CD4-positive, alpha-beta T cell treated with Interleukin-4 for 1 hour (primary cell): ENCODE measurements at places on chromosomes 7 and 10.

- DNase-seq, result peak; percentile 64
Measured at GRCh38 chr7:129780257-129780973, 168.9 kb downstream of the NRF1 start.

DNA sequence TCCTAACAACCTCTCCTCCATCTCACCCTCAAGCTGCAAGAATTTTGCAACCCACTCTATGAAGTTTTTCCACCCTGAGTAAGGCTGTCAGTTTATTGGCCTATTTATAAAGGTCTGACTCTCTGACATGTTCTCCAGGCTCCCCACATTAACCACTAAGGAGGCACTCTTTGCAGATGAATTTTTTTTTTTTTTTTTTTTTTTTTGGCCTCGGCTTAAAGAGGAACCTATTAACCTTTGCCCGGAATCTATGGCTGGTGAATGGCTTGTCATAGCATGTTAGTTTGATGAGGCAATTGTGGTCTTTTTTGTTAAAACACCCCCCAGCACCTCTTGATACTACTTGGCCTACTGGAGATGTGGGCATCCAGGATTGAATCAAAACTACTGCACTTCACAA, 57.1 kb downstream of the TBXAS1 start:
- DNase-seq, result no peak

- DNase-seq, result no peak
Measured at GRCh38 chr7:47380325-47381133, 201.4 kb downstream of the TNS3 start.

DNA sequence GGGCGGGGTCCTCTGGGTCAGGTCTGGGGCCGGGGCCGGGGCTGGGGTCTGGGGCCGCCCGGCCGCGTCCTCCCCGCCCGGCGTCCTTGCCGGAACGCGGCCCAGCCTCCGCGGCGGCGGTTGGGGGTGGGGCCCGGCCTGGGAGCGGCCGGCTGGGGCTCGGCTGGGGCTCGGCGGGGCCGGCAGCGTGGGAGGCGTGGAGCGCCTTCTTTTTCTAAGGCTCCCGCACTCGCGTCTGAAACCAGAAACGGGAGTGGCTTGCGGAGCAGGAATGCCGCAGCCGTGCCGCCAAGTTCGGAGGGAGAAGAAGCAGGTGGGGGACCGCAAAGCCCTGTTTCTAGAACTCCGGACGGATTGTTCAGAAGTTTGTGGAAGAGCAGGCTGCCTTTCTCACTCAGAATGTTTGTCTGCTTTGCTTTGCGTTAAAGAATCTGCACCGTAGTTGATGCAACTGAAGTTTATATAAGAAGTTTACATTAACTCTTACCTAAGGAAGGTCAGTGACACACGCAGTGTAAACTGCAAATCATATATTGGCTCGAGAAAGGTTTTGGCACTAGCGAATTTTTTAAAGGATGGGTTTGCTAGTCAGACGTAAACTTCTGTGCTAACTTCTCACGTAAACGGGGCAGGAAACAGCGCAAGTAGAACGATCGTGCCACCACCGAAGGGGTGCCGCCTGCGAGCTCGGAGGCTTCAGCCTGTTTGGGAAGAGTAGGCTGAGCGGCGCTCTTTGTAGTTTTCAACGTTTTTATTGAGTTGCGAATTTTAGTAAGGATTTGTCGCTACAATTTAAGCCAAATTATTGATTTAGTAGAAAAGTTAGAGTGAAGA, 729 bp downstream of the DNAJB6 start:
- DNase-seq, result peak; percentile 54

DNA sequence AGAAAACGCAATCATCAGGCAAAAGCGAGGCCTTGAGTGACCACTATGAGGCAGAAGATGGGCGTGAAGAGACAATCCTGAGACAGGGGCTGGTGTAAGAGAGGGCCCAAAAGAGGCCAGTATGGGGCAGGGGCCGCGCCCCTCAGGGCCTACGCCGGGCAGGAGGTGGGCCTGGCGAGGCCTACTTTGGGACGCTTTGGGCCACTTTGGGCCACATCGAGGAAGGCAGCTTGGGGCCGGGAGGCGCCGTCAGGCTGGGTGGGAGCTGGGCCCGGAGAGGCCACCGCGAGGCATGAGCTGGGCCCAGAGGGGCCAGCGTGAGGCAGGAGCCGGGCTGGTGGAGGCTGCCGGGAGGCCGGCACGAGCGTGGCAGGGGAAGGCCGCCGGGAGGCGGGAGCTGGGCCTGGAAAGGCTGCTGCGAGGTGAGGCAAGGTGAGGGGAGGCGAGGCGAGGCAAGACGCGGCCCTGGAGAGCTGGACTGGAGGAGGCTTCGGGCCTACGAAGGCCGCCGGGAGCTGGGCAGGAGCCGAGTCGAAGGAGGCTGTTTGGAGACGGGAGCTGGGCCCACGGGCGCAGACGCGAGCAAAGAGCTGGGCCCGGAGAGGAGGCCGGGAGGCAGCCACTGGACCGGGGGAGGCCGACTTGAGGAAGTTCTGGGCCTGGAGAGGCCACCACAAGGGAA, 171.3 kb downstream of the TPST1 start:
- no peak for DNase-seq

GRCh38 chr10:102122450-102122849, 2.3 kb upstream of the LDB1 start:
- no peak for DNase-seq

DNA sequence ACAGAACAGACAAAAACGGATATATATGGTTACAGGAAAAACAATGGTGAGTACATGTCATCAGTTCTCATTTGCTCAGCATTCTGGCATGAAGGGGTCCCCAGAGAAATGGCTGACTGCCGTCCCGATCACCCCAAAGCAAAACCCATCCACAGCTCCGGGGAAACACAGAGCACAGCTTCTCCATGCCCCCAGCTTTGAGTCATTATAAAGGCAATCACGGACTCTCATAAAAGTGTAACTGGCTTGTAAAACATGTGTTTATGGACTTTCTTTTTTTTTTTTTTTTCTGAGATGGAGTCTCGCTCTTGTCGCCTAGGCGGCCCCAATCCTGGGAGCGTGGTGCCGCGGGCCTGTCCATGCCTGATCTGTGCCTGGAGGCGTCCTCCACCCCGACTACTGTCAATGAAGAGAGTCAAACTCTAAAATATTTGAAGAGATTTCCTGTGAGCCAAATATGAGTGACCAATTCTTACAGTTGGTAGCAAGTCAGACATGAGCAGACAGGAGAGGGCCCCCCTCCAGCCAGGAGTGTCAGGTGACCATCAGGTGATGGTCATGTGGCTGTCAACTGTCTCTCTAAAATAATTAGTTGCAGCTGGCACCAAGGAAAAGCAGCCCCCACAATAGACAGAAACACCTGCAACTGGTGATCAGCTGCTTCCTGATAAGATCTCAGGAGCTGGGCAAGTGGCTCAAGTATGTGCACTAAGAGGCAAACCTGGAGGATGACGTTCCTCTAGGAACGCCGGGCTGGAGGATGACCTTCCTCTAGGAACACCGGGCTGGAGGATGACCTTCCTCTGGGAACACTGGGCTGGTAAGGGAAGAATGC, 21.7 kb upstream of the NOM1 start:
- DNase-seq, result no peak

DNA sequence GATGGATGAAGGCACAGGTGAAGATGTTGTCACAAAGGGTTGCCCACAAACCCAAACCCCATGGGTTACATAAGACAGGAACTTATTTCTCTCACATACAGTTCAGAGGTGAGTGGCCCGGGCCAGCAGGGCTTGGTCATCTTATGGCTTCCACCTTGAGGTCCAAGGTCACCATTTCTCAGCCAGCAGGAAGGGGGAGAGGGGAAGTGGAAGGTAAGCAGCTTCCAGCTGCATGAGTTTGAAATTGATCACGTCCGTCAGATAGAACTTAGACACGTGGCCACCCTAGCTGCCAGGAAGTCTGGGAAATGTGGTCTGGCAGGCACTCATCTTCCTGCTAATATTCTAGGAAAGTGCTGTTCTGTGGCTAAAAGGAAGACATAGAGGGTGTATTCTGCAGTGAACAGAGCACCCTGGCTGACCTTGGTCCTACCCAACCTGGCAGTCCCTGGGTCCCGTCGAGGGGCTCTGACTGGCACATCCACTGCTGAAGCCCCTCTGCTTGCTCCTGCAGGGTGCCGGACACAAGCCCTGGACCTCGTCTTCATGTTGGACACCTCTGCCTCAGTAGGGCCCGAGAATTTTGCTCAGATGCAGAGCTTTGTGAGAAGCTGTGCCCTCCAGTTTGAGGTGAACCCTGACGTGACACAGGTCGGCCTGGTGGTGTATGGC, 49.5 kb downstream of the VWA2 start:
- no peak for DNase-seq

DNA sequence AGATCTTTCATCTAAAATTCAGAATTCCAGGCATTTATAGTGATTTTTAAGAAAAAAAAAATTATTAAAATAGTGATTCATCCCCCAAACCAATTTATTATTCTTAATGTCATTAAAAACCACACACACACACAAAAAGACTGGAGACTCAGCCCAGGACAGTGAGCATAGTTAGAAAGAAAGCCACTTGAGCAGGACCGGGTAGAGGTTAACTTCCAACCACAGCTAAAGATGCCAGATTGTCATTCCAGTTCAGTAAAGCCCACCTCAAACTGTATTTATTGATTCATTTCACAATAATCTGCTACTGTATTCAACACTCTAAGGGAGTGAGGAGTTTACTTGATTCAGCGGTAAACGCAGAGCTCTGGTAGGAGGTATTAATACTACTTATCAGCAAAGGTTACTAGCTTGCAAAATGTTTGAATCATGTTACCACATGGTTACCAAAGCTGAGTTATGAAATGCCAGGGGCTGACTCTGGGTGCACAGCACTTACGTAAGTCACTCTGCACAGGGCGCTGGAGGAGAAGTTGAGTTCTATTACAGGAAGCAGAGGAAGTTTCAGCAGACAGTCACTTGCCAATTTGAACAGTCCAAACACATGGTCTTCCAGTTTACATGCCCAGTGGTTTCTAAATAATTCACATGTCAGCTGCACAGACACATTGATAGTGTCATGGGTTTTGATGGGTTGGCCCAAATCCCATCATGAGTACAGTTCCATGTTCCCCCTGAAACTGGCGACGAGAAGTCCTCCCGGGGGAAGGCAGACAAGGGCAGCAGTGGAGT, 64.6 kb downstream of the KLF6 start:
- DNase-seq, result peak; percentile 79

GRCh38 chr7:157459966-157460365, 123.2 kb downstream of the DNAJB6 start:
- no peak for DNase-seq

GRCh38 chr7:122746948-122747347, 44.2 kb upstream of the RNF148 start:
- no peak for DNase-seq

DNA sequence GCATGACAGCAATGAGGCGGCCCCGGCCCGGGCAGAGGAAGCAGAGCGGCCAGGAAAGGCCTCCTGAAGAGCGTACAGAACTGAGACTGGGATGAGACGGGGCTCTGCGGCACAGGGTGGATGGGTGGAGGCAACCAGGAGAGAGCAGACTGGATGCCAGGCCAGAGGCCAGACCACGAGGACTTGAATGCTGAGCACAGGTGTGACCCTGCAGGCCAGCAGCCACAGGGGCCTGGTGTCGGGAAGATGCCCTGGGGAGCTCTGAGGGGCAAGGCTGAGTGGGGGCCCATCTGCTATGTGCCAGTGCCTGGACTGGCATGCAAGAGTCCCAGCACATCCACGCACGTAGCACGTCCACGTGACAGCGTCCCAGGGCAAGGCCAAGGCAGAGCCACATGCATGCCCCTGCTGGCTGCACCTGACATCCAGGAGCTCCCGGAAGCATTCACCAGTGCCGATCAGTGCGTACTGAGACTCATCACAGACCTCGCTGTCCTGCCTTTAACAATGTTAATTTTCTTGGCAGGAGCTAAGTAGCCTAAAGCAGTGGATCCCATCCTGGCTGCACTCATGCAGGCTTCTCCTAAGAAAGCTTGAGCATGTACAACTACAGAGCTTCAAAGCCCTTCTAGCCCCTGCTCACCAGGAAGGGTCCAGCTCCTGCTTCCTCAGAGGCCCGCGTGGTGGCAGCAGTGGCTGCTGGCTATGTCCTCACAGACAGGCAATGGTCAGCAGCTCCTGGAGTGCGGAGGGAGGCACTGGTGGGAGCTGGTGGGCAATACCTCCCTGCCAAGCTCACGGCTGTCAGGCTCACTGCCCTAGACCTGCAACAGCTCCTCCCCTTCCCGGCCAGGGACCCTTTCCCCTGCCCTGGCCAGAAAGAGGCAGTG, 18.0 kb downstream of the GRID1 start:
- no peak for DNase-seq

GRCh38 chr10:29635711-29636144, 957 bp upstream of the SVIL start:
- DNase-seq, result peak; percentile 16

DNA sequence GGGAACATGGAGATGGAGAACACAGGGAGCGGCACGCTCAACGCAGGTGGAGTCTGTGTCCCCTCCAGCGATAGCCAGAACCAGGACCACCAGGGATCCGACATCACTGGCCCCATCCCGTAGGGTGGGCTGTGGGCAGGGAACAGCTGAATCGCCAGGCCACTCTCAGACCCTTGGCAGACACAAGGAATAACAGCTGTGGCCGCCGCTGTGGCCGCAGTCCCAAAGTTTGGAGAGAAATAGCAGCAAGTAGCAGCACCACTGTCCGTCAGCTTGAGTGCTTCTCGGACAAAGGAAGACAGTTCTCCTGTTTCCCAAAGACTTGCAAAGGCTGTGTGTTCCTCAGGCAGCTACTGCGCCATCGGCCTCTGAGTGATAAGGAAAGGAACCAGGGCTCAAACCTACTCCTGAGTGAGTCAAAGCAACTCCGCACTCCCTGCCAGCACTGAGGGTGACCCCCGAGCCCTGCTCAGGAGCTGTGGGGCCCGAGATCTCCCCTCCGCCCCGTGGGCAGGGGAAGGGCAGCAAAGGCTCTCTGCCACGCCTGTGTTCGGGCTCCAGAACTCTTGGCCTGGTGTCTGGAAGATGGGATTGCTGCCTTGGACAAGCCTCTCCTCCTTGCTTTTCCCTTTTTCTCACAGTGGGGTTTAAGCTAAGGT, 82.3 kb upstream of the FAM20C start:
- DNase-seq, result no peak

GRCh38 chr7:90797596-90797995, 201.5 kb downstream of the CDK14 start:
- DNase-seq, result no peak

DNA sequence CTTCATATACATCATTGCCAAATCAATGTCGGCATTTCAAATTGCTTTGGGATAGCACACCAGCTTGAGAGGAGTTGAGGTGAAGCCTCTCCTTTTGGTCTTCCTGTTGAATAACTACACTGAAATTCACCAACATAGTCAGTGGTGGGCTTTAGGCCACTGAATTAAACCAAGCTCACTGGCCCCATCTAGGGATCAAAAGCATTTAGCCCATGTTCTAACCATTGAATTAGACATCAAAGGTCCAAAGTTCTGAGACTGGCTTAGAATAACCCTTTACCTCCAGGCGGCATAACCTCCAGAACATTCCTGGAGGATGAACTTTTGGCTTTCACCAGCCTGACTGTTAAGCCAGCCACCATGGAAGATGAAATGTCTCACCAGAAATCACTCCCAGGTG, 54.6 kb downstream of the BPGM start:
- peak; percentile 47 for DNase-seq

- DNase-seq, result no peak
Measured at GRCh38 chr7:48085942-48086341, 3.1 kb upstream of the UPP1 start.
